Activated CD4-positive, alpha-beta T cell treated with anti-CD3 and anti-CD28 coated beads, Interleukin-2, amount 50 U/mL, for 4 hours (primary cell): ENCODE measurements at places on chromosomes 1 and 21.
A peak's percentile ranks its signal among the peaks of the same experiment; 100 is the strongest.

DNA sequence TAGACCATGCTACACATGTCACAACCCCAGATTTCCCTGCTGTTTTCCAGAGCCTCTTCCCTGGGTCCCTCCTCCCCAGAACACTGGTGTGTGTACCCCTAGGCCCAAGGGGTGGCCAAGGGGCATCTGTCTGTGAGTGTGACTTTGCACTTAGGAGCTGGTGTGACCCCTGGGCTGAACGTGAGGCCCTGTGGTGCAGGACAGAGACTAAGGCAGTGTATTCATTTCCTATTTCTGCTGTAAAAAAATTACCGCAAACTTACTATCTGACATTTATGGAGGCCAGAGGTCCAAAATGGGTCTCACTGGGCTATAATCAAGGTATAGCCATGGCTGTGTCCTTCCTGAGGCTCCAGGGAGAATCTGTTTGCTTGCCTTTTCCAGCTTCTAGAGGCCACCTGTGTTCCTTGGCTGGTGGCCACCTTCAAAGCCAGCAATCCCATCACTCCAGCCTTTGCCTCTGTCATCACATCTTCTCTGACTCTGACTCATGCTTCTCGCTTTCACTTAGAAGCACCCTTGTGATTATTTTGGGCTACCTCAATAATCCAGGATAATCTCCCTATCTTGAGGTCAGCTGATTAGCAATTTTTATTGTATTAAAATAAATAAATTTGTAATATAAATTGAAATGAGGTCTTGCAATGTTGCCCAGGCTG, 24.0 kb upstream of the ELOA start:
- no peak for DNase-seq

DNA sequence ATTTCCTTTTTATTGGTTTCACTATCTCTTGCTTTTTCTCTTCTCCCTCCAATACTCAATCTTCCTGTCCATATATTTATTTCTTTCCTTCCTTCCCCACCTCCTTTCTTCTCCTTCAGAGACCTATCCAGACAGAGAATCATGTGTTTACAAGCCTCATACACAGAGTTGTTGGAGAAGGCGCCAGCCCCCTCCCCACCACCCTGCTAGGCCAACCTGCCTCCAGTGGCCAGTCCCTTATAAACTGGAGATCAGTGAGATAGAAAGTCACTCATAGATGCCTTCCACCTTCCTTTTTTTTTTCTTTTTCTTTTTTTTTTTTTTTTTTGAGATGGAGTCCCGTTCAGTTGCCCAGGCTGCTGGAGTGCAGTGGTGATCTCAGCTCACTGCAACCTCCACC, 53.3 kb downstream of the CD247 start:
- DNase-seq: no peak

DNA sequence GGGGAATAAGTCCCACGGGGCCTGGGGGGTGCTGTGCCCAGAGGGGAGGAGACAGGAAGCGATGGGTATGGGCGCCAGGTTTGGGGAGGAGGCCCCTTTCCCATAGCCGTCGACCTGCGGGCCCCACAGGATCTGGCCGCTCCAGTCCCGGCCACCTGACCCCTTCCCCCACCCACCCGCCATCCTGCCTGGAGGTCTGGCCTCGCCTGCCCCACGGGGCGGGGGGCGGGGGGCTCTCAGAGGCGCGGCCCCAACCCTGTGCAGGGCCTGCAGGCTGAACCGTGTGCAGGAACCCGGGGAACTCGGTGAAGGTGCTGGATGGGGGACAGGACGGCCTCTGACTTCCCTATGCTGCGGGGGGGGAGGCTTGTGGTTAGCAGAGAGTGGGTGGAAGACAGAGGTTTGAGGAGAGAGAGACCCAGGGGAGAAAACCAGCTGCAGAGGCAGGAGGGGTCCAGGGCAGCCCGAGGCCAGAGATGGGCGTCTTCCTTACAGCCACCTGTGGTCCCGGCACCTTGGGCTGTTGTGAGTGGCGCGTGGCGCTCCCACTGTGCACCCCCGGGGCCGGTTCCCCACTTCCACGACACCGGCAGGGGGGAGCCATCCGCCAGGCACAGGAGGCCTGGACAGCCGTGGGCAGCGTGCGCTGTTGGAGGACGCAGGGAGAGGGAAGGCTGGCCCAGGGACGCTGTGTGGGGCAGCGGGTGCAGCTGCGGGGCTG, 2.5 kb upstream of the TNFRSF18 start:
- peak; percentile 56 for DNase-seq

GRCh38 chr1:247456021-247456420, 1.9 kb downstream of the OR2B11 start:
- DNase-seq: no peak

DNA sequence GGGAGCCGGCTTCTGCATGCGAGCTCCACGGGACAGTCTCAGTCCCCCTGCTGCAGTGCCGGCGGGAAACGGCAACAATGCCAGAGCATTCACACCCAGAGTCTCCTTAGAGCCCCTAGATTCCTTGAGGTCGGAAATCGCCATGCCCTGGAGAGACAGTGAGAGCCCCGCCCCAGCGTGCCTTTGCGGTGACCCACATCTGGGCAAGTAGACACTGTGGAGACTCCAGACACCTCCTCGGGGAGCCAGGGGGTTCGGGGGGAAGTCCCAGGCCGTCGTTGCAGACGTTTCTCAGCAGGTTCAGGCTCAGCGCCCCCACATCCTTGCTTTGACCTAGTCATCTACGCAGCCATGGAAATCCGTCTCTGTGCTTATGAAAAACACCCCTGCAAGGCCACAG, 81.3 kb upstream of the ARHGEF16 start:
- DNase-seq: no peak

GRCh38 chr1:8343464-8344001, 25.6 kb downstream of the SLC45A1 start:
- no peak for DNase-seq

DNA sequence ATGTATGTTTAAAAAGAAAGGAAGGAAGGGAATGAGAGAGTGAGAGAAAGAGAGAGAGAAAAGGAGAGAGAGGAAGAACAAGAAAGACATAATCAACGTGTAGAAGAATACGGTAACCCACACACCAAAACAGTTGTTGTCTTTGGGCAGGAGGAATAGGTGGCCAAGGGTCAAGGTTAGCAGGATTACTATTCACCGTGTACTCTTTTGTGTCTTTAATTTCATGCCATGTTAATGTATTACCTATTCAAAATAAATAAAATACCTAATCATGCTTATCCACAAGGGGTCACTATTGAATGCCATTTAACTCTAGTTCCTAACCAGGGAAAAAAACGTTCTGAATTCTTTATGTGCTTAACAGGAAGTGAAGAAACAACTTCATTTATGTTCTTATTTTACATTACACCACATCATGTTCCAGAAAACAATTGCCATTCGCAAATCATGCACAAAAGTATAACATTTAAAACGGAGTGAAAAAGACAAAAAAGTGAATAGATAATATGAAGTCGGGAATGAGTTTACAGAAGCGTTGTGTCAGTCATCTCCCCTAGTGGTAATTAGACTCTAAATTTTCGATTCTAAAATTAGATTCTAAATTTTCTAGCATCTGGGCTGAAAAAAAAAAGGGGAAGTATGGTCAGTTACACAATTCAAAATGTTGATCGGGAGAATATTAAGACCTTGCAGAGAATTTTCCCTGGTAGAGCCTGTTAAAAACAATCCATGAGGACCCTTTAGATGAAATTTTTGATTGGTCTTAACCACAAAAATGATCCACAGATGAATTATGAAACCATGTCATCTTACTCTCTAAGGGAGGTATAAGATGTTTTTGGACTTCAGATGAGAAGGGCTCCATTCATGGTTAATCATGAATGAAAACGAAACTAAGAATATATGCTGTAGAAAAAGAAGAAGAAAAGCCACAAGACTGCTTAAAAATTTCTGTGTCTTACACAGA, 700 bp upstream of the KMO start:
- no peak for DNase-seq

DNA sequence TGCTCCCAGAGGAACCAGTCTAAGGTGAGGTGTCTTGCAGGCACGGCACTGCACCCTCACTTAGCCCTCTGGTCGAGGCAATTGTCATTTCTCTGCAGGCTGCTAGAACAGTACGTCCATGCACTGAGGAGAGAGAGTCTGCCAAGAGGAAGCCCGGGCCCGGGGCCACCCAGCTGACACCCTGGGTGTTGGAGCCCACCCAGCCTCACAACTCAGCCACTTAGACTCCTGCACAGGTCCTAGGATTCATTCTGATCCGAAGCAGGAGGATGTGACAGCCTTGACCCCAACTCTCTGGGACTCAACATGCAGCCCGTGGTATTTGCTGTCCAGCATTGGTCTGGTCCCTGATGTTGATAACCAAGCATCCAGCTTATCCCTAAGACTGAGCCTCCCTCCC, 111.9 kb downstream of the ADSS2 start:
- DNase-seq: no peak

GRCh38 chr1:209810783-209811182, 4.8 kb upstream of the IRF6 start:
- DNase-seq: no peak

DNA sequence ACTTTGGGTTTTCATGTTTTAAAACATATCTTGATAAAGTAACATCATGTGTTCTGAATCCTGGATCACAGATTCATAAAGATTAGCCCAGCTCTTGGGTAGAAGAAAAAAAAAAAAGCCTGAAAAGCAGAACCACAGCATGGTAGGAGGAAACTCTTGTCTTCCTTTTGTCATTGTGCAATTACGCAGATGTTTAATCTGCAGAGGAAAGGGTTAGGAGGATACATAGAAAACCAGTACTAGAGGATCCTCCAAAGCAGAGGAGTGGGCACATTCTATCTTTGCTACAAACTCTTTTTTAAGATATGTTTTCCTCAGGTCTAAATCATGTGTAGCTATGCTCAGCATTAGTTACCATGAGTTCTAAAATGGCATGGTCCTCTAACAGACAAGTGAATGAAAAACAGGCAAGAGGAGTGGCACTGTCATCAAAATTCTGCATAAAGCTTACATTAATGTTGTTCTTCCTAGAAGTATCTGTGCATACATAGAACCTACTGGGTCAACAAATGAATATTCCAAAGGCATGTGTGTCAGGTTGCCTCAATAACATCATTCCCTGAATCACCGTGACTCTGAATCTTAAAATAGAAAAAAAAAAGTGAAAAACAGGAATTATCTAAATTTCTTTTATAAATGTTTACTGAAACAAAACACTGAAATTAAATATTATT, 107.0 kb downstream of the NME7 start:
- no peak for DNase-seq

DNA sequence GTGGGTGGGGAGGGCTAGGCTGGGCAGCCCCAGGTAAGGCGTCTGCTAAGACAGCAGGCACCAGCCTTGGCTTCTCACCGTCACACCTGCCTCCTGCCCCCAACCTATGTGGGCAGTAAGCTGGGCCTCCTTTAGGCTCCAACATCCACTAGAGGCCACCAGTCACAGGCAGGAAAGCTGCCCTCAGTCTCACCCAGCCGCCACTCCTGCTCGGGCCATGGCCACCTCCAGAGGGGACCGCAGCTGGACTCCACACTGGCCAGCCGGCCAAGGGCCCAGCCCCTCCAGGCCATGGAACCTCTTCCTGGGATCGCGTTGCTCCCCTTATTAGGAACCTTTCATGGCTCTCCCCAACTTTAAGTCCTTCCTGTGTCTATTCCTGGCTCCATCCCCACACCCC, 74.5 kb downstream of the MRPL37 start:
- DNase-seq: no peak

- no peak for DNase-seq
These were observed 204.1 kb downstream of the GABPA start for GRCh38 chr21:25938658-25939395.

GRCh38 chr1:180424848-180425457, 77.4 kb downstream of the ACBD6 start:
- no peak for DNase-seq

GRCh38 chr1:78743626-78744025, 94.0 kb downstream of the IFI44 start:
- no peak for DNase-seq

- DNase-seq: peak; percentile 57
These were observed 56.7 kb downstream of the S1PR1 start for GRCh38 chr1:101293461-101294051.

DNA sequence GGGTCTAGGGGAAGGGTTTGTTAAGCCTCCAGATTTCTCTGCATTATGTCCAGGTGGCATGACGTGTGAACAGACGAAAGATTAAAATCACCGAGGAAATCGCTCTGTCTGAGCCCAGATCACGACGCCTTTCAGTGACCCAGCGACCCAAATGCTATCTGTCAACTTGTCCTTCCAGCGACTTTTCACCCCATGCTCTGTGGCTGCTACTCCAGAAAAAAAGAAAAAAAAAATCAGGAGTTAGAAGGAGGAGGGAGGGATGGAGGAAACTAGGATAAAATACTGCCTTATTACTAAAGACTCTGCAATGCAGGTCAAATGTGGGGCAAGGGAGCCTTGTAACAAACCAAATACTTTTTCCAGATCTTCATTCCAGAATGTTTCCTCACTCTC, 352.0 kb downstream of the NUF2 start:
- DNase-seq: no peak

GRCh38 chr1:92859400-92860039, 27.7 kb downstream of the RPL5 start:
- no peak for DNase-seq
